ENCODE measurements at places on chromosomes 2 and 18.
A peak's percentile ranks its signal among the peaks of the same experiment; 100 is the strongest.

- DNase-seq, result no peak
Measured at GRCh38 chr2:181454686-181455450, 2.3 kb upstream of the ITGA4 start.

DNA sequence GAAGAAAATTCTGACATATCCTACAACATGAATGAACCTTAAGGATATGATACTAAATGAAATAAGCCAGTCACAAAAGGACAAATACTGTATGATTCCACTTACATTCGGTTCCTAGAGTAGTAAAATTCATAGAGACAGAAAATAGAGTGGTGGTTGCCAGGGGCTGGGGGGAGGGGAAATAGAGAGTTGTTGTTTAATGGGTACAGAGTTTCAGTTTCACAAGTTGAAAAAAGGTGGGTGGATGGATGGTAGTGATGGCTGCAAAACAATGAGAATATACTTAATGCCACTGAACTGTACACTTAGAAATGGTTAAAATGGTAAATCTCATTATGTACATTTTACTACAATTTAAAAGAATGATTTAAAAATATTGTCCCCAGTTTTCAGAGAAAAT, 53.3 kb upstream of the NFU1 start:
- DNase-seq, result no peak

DNA sequence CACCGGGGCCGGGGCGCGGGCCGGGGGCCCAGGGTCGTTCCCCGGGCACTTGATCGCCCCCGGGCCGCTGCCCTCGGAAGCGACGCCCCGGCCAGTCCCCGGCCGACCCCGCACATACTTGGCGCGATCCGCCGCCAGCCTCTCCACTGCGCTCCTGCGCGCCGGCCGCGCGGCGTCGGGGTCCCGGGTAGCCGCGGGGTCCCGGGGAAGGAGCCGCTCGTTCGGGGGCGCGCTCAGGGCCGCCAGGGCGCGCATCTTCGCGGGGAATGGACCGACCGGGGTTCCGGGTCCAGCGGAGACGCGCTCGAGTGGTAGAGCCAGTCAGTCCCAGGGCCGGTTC, 204 bp downstream of the FAM110C start:
- no peak for DNase-seq

DNA sequence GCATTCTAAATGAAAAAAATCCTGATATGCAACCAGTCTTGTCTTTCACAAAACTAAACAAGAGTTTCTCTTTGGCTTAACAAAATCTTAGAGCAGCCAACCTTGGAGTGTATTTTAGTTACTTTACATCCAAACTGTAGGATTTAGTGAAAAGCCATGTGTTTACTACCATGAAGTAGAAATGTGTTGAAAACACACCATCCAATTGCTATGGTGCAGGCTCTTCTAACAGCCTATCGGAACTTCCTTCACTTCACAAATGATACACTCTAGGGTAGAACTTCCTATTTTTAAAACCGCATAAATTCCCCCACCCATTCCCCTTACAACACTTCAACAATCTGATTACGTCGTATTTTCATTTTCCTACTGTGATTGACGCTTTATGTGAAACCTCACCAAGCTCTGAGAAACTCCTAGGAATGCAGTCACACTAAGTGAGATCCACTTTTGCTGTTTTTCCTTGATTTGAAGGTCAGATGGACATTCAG, 74.4 kb upstream of the MAP4K4 start:
- no peak for DNase-seq

DNA sequence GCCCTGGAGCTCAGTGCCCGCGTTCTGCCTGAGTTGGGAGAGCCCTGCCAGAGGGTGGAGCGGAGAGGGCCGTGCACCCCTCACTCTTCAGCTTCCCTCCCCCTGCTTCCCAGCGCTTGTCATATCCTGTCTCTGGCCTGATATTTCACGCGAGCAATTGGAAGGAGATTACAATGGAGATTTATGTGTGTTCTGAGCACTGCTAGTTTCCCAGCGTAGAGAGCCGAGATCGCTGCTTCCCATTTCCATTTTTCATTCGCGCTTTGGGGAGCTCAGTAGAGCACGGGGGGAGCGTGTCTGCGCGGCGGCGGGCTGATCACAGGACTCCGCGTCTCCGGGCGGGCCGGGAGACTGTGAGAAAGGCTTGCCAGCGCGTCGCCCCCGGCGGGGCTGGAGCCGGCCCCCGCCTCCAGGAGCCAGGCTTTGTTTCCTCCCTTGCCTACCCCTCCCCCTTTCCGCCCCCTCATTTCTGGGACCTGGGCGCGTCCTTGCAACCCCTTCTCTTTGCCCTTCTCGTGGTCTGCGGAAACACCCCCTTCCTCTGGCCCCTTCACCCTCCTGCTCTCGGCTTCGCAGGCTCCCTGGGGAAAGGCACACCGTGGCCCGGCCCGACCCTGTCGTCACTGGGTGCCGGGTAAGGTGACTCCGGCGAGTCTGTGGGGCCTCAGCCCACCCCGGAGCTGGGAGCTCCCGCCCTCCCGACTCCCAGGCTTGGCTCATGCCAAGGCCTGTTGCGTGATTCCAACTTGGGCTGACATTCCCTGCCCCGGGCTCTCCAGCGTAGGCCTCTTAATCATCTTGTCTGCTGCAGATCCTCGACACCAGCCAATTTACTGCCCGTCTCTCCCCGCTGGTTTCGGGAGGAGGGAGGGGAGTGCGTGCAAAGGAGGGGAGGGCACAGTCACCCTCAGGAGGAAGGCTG, 5.8 kb downstream of the DLX2 start:
- peak; percentile 57 for DNase-seq

DNA sequence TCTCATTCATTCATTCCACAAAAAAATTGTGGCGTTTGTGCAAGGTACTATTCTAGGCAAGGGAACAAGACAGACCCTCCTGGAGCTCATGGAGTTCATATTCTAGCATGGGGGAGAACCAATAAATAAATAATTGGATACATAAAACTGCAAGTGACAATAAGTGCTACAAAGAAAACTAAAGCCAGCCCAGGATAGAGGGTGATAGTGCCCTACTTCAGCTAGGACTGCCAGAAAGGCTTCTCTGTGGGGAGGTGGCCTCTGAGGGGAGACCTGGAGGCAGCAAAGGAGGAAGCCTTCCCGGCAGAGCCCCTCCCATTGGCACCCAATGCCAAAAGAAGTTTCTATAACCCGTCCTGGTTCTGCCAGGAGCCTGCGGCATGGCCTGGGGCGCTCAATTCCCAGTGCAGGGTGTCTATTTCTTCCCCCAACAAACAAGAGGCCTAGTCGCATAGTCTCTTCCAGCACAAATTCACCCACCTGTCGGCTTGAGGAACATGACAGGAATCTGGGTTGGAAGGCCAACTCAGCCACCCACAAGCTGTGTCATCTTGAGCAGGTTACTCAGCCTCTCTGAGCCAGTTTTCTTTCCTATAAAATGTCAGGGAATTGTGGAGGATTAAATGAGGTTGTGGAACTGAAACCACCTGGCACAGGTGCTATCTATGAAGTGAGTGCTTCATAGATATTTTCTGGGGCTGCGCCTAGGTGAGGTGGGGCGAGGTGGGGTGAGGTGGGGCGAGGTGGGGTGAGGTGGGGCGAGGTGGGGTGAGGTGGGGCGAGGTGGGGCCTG, 94.3 kb downstream of the ZFP36L2 start:
- DNase-seq, result no peak

- no peak for DNase-seq
Measured at GRCh38 chr2:218583983-218584850, 15.6 kb downstream of the CNOT9 start.

DNA sequence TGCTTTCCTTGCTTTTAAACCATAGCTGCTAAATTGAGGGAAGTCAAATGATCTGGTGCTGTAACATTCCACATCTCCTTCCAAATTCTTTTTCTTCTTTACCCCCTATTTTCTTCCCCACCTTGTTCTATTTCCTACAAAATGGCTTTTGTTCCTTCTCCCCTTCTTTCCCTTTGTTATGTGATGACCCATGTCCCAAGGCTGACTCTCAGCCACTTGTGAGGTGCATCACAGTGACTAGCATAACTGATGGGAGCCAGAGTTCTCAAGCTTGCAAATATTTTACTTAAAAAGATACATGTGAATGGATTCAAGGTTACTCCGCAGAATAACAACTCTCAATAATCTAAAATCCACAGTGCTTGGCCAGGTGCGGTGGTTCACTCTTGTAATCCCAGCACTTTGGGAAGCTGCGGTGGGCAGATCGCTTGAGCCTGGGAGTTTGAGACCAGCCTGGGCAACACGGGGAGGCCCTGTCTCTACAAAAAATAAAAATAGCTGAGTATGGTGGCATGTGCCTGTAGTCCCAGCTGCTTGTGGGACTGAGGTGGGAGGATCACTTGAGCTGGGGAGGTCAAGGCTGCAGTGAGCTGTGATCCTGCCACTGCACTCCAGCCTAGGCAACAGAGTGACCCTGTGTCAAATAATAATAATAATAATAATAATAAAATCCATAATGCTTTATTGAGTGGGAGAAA, 100.1 kb upstream of the CERS6 start:
- no peak for DNase-seq

- no peak for DNase-seq
Measured at GRCh38 chr18:79206444-79206843, 137.2 kb downstream of the ATP9B start.

DNA sequence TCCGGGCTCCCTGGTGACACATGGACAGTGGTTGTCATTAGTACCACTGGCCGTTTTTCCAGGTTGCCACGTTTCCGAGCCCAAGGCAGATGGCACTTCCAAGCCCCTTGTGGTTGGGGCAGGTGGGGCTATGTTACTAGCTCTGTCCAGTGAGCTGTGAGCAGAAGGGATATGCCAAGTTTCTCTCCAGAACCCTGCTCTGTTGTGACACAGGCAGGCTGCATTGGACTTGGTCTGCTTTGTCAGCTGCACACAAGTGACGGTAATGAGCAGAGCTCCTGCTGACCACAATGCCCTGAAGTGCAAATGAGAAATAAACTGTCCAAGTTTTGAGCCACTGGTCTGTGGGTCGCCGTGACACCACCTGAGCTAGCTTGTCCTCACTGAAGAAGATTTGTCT, 118.8 kb downstream of the GYPC start:
- DNase-seq, result no peak

DNA sequence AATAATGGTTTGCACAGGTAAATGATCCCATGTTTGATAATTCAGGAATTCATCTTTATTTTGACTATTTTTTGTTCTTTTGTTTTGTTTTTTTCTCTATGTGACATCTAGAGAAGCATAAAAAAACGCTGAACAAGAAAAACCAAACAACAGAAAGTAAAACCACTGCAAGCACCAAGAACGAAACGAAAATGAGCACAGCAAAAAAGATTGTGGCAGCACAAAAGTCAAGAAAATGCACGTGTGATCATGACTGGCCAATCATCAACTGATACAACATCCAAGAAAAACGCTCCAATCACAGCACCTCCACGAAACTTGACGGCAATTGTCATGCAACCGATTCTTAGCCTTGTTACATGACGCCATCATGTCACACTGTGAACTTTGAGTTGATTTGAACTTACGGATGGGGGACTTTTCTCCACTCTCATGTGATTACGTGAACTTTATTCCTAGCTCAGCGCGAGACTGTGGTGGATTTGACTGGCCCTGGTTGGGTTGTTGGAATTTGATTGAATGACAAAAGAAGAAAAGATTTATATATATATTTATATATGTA, 318.7 kb downstream of the CELF4 start:
- DNase-seq, result no peak

DNA sequence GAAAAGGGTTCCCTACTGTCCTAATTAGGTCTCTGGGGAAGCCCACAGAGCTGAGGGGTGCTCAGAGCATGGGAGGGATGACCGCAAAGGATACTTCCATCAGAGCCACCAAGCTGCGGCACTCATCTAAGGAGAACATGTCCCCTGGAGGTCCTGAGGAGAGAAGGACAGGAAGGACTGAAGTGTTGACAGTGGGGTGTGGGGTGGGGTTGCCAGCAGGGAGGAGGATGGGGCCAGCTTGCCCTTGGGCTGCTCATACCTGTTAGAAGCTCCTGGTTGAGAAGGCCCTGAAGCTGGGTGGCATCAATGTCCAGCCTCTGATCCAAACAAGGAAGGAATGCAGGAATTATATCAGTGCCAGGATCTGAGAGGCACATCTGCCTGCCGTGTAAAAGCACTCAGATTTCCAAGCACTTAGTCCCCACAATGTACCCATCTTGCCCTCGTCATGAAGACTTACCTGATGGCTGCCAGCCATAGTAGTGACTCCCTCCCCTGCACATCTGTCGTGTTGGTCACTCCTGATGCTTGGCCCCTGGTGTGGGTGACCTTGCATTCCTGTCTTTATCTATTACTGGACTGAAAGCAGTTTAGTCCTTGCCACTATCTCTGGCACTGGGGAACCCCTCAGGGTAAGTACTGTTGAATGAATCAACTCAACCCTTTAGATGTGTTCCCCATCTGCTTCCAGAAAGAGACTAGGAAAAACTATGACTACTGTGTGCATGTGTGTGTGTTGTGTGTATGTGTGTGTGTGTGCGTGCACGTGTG, 68.9 kb downstream of the CAPN13 start:
- no peak for DNase-seq

DNA sequence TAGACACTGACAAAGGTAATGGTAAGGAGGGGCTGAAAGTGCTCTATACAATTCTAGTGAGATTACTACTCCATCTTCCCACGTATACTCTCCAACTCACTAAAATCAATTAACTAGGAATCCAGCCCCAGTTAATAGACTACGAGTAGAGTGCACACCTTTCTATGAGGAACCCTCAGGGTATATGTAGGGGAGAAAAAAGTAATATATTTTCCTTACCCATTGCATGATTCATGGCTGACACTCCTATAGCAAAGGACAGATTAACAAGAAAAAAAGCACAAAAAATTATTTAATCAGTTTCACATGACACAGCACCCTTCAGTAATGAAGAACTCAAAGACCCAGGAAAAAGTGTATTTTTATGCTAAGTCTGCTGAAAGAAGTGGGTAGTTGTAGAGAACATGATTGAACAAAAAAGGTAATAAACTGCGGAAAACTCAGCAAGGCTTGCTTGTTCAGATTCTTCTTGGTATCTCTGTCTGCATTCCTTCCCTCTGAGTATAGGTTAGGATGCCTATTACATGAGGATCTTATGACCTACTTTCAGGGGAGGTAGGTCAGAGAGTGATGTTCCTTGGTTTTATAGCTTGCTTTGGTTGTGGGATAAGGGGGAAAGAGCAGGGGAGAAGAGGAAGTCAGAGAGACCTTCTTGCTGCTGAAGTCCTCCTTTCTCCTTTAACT, 342.0 kb upstream of the DLGAP1 start:
- no peak for DNase-seq

DNA sequence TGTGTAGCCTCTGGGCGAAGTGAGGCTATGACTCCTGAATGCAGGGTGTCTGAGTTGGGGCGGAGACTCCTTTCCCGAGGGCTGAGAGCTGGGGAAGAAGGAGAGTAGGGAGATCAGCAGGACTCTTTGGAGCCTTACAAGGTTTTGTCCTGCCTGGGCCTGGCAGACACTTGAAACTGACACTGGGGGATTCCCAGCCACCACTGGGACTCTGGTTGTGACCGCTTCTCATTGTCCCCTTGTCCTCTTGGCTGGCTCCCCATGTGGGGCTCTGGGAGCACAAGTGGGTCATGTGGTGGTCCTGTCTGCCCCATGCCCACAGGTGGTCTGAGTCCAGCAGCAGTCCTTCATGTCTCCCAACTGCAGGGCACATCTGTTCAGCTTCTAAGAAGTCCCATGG, 78.2 kb upstream of the MGAT4A start:
- DNase-seq, result no peak

Measured in fibroblast of mammary gland (primary cell).